ENCODE measurements at places on chromosomes 2 and 18. TPM values are rescaled to one million over a fixed set of nuclear protein-coding genes. Genes with fewer than 3 reads are reported as not detected.

DNA sequence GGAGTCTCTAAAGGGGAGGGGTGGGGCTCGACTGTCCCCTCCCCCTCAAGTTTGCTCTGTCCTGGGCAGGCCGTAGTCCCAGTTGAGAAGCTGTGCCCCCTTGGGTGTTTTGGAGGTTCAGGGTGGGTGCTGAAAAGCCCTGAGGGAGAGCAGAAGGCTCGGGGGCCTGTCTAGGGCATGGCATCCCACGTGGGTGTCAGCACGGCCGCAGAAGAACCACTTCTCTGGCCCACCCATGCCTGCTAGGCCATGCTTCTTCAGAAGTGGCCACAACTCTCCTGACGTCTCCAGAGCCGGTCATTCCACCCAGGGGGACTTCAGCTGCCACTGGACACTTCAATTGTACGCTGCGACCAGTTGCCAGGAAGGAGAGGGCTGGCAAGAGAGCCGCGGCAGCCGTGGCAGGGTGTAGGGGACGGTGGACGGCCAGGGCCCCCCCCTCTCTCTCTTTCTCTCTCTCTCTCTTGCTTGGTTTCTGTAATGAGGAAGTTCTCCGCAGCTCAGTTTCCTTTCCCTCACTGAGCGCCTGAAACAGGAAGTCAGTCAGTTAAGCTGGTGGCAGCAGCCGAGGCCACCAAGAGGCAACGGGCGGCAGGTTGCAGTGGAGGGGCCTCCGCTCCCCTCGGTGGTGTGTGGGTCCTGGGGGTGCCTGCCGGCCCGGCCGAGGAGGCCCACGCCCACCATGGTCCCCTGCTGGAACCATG, at the start of gene INPP5D:
TSS of gene INPP5D (plus strand) at position 546 of the 704 bp plus-strand sequence. CDS start at position 683, 137 bp downstream.
- no peak for DNase-seq

DNA sequence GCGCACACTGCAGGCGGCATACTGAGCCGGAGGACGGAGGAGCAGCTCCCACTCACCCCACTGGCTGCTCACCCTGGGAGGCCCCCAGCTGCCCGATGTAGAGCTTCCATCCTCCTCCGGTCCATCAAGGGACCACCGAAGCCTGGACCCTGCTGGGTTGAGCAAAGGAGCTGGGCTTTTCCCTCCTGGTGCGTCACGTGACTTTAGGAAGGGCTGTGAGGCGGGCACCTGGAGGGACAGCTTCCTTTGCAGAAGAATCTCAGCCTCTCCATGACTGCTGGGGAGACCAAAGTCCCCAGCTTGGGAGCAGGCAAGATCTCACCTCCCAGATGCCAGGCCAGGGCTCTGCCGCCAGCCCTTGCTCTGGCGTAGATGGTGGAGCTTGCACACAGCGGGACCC, 102.7 kb downstream of the TWIST2 start:
- no peak for DNase-seq

GRCh38 chr18:376311-376710, 108.5 kb upstream of the THOC1 start:
- no peak for DNase-seq

DNA sequence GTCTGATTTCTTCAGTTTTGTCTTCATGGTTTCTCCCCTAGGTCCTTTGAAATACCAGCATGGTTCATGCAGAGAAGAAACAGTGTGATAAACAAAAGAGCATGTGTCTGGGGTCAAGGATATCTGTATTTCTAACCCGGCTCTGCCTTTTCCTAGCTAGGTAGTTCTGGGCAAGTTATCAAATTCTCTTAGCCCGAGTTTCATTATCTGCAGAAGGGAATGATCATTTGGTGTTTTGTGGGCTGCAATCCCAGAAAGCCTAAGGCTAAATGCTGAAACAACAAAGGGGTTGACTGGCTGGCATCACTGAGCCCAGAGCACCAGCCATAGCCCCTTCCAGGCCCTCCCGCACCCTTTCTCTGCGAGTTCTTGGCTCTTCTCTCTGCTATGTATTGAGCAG, 51.7 kb upstream of the DAPL1 start:
- no peak for DNase-seq

SCG2 gene
- 4.6 TPM for total RNA-seq

SP140 gene
- total RNA-seq = 9.3 TPM

UGT1A4 gene
- not detected for total RNA-seq

Data from HT1080 (cell line).